ENCODE measurements at places on chromosomes 5 and 9. TPM values are rescaled to one million over a fixed set of nuclear protein-coding genes. Genes with fewer than 3 reads are reported as not detected.

DNA sequence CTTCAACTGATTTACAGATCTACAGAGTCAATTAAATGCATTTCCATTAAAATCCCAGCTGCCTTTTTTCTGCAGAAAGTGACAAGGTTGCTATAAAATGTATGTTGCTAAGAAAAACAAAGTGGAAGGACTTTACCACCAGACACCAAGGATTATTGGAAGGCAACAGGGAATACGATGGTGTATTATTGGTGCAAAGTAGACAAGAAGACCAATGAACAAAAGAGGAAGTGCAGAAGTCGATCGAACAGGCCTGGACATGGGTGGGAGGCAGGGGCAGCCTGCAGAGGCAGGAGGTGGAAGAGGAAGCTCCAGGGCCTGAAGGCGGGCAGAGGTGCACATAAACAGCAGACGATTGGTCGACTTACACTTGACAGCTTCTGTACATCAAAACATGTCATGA lies 10.6 kb upstream of the SLC6A19 start:
- no peak overlapping the region for H3K4me3 ChIP-seq
- peaks cover 14% of the 10 kb centered on the region for H3K4me1 ChIP-seq
- no peaks in the 10 kb centered on the region for H3K36me3 ChIP-seq
- no peaks in the 10 kb centered on the region for H3K27me3 ChIP-seq
- DNase-seq = no peak

DNA sequence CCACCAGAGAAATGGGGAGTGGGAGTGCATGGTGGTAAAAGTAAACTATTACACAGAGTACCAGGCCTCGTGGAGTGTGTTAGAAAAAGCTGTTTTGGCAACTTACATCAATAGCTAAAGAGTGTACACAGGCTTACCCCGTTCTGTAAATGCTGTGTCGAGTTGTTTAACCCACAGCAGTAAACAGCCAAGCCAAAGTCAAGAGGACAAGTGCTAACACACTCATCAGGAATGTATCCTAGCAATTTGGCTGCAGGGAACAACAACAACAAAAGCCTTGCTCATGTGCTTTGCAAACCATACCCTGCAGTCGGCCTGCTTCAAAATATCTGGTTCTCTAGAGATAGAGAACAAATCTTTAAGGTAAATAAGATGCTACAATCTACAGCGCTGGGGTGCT lies 15.9 kb downstream of the DAP start:
- no peaks in the 10 kb centered on the region for H3K4me1 ChIP-seq
- H3K27me3 ChIP-seq = no peaks in the 10 kb centered on the region
- peaks cover 5% of the 10 kb centered on the region for H3K36me3 ChIP-seq
- no peak overlapping the region for H3K4me3 ChIP-seq

DNA sequence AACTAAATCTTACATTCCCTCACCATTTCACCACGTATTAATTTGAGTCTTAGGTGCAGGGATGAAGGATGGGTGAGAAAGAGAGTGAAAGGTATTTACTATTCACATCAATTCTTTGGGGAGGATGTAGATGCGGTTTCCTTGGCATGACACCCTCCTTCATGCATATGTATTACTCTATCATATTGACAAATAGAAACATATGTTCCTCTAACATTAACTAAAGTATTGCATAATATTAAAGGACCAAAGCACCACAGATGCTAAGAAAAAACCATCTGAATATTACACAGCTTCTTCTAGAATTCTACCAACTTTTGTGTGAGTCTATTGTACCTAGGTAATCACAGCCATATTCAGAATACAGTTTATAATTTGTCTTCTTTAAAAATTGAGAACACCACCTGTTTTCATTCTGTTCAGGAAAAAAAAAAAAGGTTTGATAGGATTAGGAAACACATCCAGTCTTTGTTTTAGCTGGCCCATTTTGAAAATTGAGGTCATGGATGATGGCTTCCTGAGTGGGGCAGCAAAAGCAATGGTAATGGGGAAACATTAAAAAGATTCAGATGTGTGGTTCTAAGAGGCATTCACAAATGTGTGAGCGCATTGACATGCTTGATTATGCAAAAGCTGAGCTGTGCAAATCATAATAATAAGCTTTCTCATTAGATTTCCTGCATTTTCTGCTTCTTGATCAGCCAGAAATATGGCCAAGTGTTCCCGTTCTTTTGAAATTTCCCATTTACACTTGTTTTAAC lies 1011.5 kb upstream of the NUDT12 start:
- no peak overlapping the region for H3K27ac ChIP-seq
- H3K27me3 ChIP-seq = no peaks in the 10 kb centered on the region

- H3K27ac ChIP-seq = no peak overlapping the region
- H3K27me3 ChIP-seq = no peaks in the 10 kb centered on the region
- no peak overlapping the region for H3K4me3 ChIP-seq
- no peaks in the 10 kb centered on the region for H3K4me1 ChIP-seq
Measured at GRCh38 chr5:5298068-5298633, 124.3 kb upstream of the ICE1 start.

GRCh38 chr5:161273410-161273809 lies 273.1 kb downstream of the GABRB2 start:
- H3K36me3 ChIP-seq = no peaks in the 10 kb centered on the region
- no peaks in the 10 kb centered on the region for H3K4me1 ChIP-seq
- no peak for DNase-seq
- H3K27me3 ChIP-seq = no peaks in the 10 kb centered on the region
- H3K27ac ChIP-seq = no peak overlapping the region

GRCh38 chr5:133635051-133635450 lies 22.7 kb upstream of the FSTL4 start:
- no peaks in the 10 kb centered on the region for H3K36me3 ChIP-seq
- H3K4me1 ChIP-seq = no peaks in the 10 kb centered on the region
- 0 out of 2 replicates have a peak, but pooled peaks cover 2% of the 10 kb centered on the region for H3K27me3 ChIP-seq
- DNase-seq = no peak
- H3K4me3 ChIP-seq = no peak overlapping the region

GRCh38 chr5:174706997-174707572 lies 17.3 kb upstream of the MSX2 start:
- no peaks in the 10 kb centered on the region for H3K36me3 ChIP-seq
- no peak overlapping the region for H3K27ac ChIP-seq
- DNase-seq = no peak
- H3K27me3 ChIP-seq = no peaks in the 10 kb centered on the region
- no peak overlapping the region for H3K4me3 ChIP-seq
- peaks cover 18% of the 10 kb centered on the region for H3K4me1 ChIP-seq

GRCh38 chr5:137834498-137835049 lies 33.1 kb upstream of the MYOT start:
- H3K4me1 ChIP-seq = peaks cover 30% of the 10 kb centered on the region
- no peak for DNase-seq
- no peaks in the 10 kb centered on the region for H3K36me3 ChIP-seq
- no peak overlapping the region for H3K4me3 ChIP-seq

DNA sequence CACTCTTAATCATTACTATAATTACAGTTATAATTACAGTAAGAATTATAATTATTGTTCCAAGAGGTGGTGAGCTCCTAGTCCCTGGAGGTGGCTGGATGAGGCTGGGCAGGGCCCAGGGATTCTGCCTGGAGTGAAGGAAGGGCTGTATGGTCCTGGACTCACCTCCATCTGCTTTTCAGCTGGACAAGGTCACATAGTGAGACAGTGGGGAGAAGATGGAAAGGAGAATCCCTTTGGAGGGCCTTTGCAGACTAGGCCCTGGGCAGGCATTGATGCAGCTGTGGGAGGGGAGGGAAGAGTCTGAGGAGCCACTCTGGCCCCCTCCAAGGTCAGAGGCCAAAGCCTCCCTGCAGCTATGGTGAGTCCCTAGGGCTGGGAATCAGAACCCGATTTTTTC lies 125.4 kb downstream of the RGS3 start:
- no peak overlapping the region for H3K27ac ChIP-seq
- no peaks in the 10 kb centered on the region for H3K27me3 ChIP-seq
- no peaks in the 10 kb centered on the region for H3K4me1 ChIP-seq
- H3K36me3 ChIP-seq = no peaks in the 10 kb centered on the region
- no peak for DNase-seq
- no peak overlapping the region for H3K4me3 ChIP-seq

The FSTL4 gene
- total RNA-seq = 2.7 TPM

The HARS1 gene
- 82.4 TPM for total RNA-seq

The SWI5 gene
- total RNA-seq = 19.8 TPM

The ENG gene
- 0.53 TPM for total RNA-seq

The IRGM gene
- 0.19 TPM for total RNA-seq

The SLC6A18 gene
- total RNA-seq = not detected

The SPINK6 gene
- not detected for total RNA-seq

The ORM2 gene
- total RNA-seq = 46.0 TPM
